ENCODE measurements at places on chromosomes 11 and 22.
A peak's percentile ranks its signal among the peaks of the same experiment; 100 is the strongest.

GRCh38 chr11:78905756-78906155 lies 331.1 kb upstream of the NARS2 start:
- DNase-seq = no peak

GRCh38 chr22:37505989-37506388 lies 13.2 kb downstream of the CARD10 start:
- DNase-seq = peak; percentile 53

DNA sequence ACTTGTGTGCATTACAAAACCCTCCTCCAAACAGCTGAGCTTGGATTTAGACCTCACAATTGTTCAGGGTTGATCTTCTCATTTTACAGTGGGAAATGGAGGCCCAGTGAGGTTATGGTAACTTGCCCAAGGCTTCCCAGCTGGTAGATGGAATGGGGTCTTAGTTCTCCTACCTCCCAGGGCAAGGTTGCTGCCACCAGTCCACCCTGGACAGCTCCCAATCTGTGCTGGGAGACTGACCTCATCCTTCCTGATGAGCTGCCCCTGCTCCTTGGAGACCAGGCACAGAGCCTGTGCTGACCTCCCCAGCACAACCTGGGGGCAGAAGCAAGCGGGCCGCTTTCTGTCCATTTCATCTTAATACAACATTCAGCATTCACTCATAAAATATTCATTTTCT lies 190.7 kb downstream of the ST3GAL4 start:
- DNase-seq = no peak

- no peak for DNase-seq
These were observed 5.0 kb downstream of the CAPN1 start for GRCh38 chr11:65186701-65187100.

DNA sequence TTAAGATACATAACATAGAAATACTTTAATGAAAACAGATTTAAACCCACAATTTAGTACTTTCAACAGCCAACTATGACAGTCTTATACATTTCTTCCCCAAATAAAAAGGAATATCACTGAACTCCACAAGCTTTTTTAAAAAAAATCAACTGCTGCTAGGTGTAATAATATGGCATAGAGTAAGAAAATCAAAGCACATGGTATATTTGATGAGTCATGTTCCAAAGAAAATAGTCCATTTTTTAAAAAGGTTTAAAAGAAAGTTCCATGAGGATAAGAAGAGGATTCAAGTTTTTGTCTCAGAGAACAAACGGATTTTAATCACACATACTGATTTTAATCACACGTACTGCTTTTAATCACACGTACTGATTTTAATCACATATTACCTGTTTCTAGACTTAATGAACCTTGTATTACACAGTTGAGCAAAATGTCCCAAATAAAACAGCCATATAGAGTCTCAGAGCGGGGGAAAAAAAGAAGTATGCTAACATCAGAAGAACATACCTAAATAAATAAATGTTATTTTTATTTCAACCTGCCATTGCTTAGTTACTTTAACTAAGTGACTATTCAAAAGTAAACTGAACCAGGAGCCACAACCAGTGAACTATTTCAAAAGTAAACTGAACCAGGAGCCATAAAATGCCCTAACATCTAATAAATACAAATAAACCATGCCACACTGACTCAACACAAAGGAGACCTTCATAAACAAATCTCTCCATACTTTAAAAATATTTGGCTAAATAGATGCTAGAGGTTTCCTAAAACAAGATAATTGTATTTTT lies 198.4 kb downstream of the SBF2 start:
- DNase-seq = no peak

GRCh38 chr11:65573391-65574079 lies 1.2 kb downstream of the FAM89B start:
- DNase-seq = no peak

DNA sequence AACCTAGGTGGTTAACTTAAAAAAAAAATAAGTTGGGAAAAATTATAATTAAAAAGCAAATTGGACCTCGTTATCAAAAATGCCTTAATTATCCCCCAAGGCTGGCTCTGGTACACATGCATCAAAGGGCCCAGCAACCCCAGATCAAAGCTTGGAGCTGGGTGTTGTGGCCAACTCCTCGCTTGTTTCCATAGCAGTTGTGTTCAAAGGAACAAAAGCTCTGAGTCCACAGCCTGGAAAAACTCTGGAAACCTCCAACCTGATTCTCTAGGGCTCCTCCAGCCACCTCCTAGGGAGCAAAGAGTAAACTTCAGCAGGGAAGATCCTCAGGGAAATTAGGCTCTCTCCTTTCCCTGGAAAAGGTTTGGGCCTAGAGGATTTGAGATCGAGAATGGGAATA lies 149.4 kb downstream of the NXPE2 start:
- DNase-seq = no peak
